CD4-positive, alpha-beta T cell treated with Interleukin-21 for 1 hour (primary cell): ENCODE measurements at places on chromosomes 4 and X.

DNA sequence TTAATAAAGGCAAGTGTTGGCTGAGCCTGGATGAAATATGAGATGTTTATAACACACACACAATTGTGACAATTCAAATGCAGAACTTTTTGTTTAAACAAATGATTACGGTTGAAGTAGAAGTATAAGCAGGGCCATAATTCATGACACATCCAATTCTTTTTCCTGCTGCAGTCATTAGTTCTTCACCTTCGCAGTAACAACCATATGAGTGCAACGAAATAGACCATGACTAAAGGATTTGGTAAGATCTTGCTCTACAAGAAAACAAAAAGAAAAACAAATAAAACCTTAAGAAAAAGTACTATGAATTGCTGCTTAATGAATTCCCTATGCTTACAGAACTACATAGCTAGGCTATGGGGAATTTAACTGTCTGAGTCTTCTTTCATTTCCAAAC, 13.9 kb upstream of the BMPR1B start:
- DNase-seq: no peak

DNA sequence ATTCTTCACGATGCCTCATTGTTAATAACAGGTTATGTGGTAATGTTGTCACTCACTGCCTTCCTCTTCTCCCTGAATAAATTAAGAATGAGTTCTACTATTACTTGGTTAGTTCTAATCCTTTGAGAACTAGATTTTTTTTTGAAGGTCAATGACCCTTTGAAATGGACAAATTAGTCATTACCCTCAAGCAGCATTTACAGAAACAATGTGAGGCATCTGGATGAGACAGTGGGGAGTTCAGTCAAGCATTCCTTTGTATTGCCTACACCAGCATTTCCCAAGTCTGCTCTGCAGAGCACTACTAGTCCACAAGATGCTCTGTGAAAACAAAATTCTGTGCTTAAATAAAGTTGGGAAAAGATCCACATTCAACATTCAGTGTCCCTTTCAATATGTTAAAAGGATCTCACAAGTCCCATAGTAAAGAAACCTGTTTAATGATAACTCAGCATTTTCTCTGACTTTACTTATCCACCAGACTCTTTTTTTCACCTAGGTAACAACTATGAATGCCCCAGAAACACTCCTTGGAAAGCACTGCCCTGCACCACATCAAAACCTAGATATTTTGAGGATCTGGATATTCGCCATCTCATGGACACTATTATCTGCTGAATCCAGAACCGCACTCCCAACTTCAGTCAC, 60.6 kb downstream of the CHRDL1 start:
- DNase-seq: no peak

DNA sequence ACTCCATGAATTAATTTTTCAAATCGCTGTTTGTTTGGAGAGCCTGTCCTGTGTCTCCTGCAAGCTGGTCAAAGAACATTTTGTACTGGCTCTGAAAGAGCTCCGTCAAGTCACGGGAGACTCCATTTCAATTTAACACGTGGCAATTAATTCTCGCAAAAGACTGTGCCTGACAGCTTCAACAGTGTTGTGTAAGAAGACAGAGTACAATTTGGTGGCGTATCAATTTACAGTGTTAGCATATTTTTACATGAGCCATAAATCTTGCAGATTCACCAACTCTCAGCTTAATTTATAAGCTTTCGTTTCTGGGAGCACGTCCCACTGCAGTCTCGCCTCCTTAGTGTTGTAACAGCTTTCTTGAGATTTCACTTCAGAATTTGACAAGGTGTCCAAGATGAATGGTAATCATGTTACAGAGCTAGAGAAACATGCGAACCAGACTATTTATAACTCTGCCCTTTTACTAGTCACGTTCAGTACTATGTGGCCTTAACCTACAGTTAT, 70.8 kb downstream of the RWDD4 start:
- DNase-seq: no peak

- no peak for DNase-seq
These were observed 105.0 kb downstream of the RAB28 start for GRCh38 chr4:13378973-13379759.

DNA sequence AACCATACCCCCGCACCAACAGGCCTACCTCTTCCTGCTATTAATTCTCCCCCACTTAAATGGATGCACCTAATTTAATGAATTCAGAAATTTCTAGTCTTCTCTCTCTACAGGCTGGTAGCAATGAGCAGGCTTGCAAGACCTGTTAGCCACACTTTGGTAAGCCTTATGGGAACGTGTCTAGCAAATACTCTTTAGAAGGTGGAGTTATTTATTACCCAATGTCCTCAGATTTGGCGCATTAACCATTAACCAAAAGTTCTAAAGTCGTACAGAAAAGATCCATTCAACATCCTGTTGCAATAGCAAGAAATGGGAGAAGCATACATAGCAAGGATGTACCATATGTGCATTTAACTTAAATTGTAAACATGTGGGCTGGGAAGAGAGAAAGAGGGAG, 47.5 kb downstream of the SLITRK2 start:
- no peak for DNase-seq

- no peak for DNase-seq
These were observed 75.9 kb downstream of the MRPL1 start for GRCh38 chr4:77938560-77938959.

- no peak for DNase-seq
These were observed 24.1 kb downstream of the OCIAD1 start for GRCh38 chr4:48854982-48855381.

- peak; percentile 43 for DNase-seq
These were observed 82.2 kb downstream of the FNIP2 start for GRCh38 chr4:158850800-158851644.

GRCh38 chrX:40402831-40403533, 177.8 kb upstream of the ATP6AP2 start:
- DNase-seq: no peak
